ENCODE measurements at places on chromosomes 2 and 18.

DNA sequence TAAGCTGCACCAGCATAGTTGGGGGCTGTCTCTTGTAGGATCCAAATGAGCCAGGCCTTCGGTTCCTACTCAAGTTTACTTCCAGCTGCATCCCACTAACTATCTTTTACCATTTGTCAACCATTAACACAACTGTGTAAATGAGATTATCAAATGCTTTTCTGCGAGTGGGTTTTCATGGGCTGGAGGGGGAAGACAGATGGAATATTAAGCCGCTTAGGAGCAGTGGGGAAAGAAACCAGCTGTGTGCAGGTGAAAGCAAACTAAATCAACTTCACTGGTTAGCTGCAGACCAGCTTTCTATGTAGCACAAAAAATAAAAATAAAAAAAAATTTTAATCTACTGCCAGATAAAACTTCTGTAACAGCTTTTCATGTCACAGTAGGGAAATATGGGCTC, 307.3 kb upstream of the FBXO11 start:
- no peak for DNase-seq

- DNase-seq = no peak
Observed at GRCh38 chr2:222302178-222303018, 3.6 kb upstream of the PAX3 start.

GRCh38 chr2:120224735-120225548, 1.7 kb upstream of the TMEM185B start:
- no peak for DNase-seq

- no peak for DNase-seq
Observed at GRCh38 chr2:37181726-37182684, 6.5 kb downstream of the SULT6B1 start.

DNA sequence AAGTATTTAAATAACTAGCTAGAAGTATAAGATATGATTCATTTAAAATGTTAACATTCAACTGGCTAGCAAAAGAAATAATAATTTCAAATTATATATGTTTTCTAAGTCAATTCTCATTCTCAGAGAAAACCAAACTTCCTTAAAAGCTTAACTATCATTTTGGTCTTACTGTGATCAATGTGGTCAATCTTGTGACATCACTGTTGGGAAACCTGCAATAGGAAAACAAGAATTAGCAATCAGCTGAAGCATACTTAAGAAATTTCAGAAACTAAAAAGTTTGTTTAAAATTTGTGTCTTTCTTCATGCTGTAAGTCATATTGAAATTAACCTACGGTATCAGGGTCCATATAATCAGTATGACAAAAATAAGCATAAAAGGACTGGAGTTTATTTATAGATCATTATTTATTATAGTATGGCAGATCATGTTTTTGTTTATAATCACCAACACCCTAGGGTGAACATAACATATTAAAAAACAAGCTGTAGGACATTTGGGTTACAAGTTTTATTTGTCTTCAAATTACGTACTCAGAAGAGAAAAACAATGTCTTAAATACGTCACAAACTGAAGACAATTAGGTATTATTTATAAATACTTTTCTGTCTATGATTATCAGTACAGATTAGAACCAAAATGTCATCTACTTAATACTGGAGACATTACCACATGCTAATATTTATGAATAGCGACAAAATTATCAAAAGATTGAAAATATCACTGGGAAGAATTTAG, 60.5 kb downstream of the BAZ2B start:
- DNase-seq = no peak
